ENCODE measurements at places on chromosomes 5 and 9.
A peak's percentile ranks its signal among the peaks of the same experiment; 100 is the strongest.

GRCh38 chr9:136378170-136379002 lies 4.9 kb upstream of the CARD9 start:
- DNase-seq = no peak

DNA sequence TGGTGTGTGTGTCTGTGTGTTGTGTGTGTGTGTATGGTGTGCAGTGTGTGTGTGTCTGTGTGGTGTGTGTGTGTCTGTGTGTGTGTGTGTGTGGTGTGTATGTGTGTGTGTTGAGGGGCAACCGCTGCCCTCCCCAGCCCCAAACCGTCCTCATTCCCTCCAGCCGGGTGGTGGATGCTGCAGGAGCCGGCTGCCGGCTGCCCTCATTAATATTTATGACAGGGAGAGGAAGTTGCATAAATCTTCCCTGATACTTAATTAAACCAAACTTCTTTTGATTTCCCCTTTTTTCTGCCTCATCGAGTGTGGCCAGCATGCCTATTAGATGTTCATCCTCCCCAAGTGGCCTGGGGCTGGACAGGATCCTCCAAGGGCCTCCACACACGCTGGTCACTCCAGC lies 121.4 kb upstream of the MVB12B start:
- DNase-seq = no peak

DNA sequence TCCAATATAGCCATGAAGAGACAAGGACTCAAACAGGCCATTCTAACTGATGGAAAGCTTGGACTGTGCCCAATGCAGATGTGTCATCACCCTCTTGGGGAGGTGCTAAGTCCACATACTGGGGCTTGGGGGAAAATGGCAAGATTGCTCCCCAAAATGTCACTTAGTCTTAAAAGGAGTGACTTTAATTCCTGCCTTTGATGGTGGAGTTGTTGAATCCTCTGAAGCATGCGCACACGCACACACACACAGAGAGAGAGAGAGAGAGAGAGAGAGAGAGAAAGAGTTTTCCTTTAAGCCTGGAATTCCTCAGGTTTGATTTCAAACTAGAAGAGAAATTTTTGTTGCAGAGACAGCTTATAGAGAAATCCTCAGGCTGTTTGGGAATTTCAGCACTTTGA lies 161.9 kb upstream of the GAS1 start:
- DNase-seq = no peak

DNA sequence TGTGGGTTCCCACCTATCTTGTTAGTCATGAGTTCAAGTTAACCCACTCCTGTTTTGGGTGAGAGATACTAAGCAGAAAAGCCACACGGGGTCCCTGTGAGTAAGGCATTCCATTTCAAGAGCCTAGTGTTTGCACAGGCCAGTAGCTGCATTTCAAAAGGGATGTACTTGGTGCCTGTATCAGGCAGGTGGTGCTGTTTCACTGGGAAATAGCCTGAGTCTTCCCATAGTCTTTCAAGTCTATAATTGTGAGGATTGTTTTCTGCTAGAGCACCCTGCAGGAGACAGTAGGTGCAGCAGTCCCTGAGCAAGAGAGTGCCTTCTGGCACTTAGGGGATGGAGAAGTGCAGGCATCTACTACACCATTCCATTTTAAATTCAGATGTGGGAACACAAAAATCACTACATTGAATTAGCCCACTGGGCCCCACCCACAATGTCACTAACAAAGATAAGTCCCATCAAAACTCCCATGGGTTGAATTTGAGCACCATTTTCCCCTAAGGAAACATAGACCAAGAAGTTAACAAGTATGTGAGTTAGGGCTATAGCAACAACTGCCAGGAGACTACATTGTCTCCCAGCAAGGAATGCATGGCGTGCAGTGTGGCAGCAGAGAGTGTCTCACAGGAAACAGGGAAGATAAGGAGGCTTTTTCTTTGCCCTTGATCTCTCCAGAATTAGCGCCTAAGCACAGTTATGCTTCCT lies 263.2 kb downstream of the COX7C start:
- peak; percentile 83 for DNase-seq

GRCh38 chr9:93645149-93645889 lies 68.9 kb downstream of the PHF2 start:
- no peak for DNase-seq

DNA sequence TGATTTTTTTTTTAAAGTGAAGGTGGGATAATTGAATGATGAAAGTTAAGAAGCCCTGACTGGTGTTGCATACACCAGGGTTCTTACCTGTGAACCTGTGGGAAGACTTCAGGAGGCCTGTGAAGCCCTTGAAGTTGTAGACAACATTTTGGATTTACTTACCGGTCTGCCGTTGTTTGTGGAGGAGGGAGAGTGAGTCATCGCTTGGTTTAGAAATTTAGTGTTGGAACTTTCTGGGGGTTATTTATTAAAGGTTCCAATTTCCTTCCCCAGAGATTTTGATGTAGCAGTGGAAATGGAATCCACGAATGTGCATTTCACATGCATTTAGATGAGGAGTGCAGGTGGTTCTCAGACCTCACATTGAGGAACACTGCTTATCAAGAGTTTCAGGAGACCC lies 49.6 kb downstream of the ARHGAP26 start:
- no peak for DNase-seq

- DNase-seq = no peak
Observed at GRCh38 chr5:174384509-174384947, 339.0 kb downstream of the NSG2 start.

DNA sequence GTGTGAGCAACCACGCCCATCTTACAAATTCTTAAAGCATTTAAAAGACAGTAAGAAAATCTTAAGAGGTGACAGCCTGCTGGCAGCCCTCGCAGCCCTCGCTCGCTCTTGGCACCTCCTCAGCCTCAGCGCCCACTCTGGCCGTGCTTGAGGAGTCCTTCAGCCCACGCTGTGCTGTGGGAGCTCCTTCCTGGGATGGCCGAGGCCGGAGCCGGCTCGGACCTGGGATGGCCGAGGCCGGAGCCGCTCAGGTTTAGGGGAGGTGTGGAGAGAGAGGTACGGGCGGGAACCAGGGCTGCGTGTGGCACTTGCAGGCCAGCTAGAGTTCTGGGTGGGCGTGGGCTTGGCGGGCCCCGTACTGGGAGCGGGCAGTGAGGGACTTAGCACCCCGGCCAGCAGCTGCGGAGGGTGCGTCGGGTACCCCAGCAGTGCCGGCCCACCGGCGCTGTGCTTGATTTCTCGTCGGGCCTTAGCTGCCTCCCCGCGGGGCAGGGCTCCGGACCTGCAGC lies 9.3 kb upstream of the ECM2 start:
- no peak for DNase-seq

DNA sequence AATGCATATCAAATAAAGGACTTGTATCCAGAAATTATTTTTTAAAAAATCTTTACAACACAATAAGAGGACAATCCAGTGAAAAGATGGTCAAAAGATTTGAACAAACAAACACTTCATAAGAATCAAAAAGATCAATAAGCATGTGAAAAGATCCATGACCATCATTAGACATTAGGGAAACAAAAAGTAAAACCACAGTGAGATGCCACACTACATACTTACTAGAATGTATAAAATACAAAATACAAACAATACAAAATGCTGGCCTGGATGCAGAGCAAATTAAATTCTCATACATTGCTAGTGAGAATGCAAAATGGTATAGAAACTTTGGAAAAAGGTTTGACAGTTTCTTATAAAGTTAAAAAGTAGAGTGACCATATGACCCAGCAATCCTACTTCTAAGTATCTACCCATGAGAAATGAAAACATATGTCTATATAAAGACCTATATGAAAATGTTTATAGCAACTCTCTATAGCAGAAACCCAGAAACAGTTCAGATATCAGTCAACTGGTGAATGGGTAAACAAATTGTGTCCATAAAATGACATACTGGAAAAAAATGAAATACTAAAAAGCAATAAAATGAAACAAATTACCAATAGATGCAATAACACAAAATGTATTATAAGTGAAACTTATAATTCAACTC lies 426.1 kb downstream of the RAB3C start:
- DNase-seq = no peak

DNA sequence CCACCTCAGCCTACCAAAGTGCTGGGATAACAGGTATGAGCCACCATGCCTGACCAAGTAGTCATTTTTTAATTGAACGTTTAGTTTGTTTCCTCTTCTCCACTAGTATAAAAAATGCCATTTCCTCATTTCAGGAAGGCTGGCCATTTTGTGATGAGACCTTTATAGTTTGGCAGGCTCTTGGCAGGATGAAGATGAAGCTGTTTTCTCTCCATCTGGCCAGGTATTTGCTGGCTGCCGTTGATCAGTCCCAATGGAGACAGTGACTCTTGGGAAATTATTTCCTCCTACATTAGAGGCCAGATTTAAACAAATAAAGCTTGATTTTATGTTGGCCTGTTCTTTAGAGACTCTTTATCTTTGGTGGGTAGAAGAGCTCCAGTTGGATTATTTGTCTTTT lies 199.0 kb downstream of the ARHGAP26 start:
- no peak for DNase-seq

DNA sequence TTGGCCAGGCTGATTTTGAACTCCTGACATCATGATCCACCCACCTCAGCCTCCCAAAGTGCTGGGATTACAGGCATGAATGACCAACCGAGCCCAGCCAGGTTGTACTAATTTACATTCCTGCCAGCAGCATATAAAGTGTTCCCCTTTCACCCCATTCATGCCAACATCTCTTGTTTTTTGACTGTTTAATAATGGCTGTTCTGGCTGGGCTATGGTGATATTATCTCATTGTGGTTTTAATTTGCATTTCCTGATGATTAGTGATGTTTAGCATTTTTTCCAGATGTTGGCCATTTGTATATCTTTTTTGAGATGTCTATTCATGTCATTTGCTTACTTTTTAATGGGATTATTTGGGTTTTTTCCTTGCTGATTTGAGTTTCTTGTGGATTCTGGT lies 87.3 kb downstream of the INVS start:
- no peak for DNase-seq

GRCh38 chr5:95975703-95976102 lies 14.1 kb upstream of the ELL2 start:
- no peak for DNase-seq

DNA sequence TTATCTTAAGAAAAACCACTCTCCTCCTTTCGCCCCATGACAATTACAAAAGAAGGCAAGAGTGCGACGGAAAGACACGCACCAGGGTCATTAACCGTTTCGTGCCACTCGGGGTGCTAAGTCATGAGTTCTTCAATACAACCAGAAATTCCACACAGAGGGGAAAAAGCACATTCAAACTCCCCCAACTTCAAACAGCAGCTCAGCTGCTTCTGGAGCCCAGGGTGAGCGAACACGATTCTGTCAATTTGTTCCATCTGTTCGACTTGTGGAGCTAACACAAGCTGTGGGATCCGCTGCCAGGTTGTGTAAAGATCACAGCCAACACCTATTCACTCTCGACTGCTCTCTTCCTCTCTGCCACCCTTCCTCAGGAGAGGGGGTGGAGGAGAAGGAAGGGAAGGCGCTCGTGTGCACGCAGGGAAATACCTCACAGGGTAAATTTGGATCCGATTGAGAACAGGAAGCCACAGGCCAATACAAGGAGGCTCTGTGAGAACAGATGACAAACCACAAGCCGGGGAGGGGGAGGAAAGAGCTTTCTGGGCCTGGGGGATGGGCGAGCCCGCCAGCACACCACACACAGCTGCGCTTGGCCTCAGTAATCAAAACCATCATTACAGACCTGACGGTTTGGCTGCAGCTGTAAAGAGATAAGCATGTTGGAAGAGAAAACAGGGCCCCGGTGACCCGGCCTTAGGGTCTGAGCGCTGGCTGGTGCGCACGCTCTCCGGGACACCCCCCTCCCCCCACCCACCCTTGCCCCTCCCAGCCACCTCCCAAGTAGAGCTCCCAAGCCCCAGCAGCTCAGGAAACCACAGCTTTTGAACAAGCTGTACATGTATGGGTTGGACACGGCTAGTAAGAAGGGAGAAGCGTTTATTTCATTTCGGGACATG lies 54.3 kb downstream of the PTCH1 start:
- peak; percentile 85 for DNase-seq

DNA sequence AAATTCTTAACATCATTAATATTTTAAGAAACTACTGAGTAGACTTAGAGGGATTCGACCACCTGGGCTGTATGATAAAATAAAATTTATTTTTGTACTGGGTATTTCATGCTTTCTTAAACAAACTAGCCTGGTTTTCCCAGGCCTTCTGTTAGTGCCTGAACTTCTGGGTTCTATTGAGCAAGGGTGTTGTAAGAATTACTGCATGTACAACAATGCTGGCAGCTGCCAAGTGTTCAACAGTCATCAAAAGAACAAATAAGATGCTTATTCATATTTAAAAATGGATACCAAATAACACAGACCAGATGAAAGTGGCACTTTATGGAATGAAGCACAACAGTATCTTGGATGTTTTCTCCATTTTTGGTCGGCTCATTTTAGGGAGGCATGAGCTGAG lies 123.2 kb upstream of the FBXL7 start:
- no peak for DNase-seq

DNA sequence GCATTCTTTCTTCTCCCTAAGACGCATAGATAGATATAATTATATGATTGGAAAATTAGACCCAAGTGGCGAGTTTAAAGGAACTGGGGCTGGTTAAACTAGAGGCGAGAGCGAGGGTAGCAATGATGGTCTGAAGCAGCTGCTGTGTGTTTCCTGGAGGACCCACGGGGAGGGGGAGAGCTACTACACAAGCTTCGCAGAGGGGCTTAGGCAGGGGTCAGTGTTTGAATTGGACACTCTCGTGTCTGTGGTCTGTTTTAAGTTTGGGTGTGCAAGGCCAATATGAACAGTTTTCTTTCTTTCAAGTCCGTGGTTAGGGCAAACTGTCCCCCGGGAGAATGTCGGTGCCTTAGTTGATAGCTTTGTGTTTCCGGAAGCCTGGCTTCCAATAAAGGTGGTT lies 43.1 kb downstream of the PDZD2 start:
- DNase-seq = no peak

DNA sequence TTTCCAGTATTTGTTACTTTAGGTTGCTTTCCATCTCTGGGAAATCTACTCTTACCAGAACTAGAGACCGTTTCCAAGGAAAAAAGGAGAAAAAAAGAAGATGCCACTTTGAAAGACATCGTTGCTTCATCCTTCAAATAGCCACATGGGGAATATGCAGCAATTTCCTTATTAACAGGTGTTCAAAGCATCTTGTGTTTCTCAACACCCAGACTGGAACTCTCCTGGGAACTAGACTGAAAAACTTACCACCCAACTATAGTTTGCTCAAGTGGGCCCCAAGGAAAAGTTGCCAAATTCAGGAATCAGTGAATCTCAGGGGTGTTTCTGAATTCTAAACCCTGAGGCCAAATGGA lies 80.0 kb upstream of the JAK2 start:
- no peak for DNase-seq

DNA sequence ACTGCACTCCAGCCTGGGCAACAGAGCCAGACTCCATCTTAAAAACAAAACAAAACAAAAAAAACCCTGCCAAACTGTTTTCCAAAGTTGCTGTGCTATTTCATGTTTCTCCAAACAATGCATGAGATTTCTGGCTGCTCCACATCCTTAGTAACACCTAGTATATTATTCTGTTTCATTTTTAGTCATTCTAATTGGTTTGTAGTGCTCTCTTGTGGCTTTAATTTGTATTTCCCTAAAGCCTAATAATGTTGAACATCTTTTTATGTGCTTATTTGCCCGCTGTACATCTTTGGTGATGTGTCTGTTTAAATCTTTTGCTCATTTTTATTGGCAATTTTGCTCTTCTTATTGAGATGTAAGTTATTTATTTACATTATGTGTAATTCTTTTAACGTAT lies 18.4 kb upstream of the TTC1 start:
- DNase-seq = peak; percentile 37
